CD4-positive, alpha-beta T cell (primary cell): ENCODE measurements at places on chromosomes 2 and 18.

DNA sequence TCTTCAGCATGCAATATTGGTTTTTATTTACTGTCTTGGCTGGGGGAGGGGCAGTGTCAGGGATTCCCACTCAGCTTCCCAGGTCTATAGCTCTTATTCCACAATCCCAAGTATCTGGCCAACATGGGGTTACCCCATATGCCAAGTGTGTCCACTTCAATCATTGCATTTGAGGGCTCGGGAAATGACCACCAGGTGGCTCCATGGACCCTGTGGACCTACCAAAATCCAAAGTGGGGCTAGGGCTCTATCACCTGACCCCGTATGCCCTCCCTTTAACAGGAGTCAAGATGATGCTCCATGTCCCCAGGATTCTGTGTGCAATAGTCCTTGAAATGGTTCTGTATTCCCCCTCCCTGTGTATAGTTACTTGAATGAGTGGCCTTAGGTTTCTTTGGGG is 12.1 kb upstream of the TRAF3IP1 start:
- DNase-seq = no peak

GRCh38 chr2:225725726-225726125 is 326.2 kb downstream of the NYAP2 start:
- DNase-seq = no peak

GRCh38 chr2:112539306-112539705 is 3.0 kb upstream of the POLR1B start:
- DNase-seq = no peak

DNA sequence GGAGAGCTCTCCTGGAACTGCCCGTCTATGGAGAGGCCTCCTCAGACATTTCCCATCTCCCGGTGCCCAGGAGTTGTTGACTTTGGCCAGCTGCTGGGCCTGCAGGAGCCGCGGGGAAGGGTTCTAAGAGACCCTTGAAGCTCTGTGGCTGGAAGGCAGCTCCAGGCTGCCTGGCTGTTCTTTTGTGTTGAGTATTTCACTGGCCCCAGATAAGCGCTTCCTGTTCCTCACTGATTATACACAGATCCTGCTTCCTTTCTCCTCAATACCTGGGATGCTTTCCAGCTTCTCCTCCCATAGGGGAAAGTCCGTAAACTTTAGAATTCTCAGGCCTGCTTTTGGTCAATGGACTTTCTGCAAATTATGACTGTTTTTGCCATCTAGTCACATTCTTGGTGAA is 57.8 kb downstream of the TGOLN2 start:
- no peak for DNase-seq

- no peak for DNase-seq
Measured at GRCh38 chr2:172128484-172128883, 25.8 kb upstream of the DLX2 start.

- no peak for DNase-seq
Measured at GRCh38 chr2:69023236-69023635, 10.3 kb downstream of the ANTXR1 start.

DNA sequence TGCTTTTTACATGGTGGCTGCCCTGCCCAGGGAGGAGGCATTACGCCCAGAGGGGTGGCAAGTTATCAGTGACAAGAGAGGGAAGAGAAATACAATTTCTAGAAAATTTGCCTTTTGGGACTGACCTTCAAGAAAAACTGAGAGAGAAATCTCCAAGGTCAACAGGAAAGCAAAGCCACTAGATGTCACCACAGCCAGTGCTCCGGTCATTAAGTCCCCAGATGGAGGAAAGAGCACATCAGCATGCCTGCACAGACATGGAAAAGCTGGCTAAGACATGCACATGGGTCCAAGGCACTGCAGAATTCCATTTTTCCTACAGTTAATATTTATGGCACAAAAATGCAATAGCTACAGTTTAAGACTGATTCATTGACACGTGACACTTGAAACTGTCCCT is 21.0 kb downstream of the FHL2 start:
- no peak for DNase-seq

- no peak for DNase-seq
Measured at GRCh38 chr2:85011747-85012146, 40.8 kb downstream of the KCMF1 start.

GRCh38 chr2:26922405-26923188 is 47.8 kb upstream of the MAPRE3 start:
- DNase-seq = peak; percentile 10

DNA sequence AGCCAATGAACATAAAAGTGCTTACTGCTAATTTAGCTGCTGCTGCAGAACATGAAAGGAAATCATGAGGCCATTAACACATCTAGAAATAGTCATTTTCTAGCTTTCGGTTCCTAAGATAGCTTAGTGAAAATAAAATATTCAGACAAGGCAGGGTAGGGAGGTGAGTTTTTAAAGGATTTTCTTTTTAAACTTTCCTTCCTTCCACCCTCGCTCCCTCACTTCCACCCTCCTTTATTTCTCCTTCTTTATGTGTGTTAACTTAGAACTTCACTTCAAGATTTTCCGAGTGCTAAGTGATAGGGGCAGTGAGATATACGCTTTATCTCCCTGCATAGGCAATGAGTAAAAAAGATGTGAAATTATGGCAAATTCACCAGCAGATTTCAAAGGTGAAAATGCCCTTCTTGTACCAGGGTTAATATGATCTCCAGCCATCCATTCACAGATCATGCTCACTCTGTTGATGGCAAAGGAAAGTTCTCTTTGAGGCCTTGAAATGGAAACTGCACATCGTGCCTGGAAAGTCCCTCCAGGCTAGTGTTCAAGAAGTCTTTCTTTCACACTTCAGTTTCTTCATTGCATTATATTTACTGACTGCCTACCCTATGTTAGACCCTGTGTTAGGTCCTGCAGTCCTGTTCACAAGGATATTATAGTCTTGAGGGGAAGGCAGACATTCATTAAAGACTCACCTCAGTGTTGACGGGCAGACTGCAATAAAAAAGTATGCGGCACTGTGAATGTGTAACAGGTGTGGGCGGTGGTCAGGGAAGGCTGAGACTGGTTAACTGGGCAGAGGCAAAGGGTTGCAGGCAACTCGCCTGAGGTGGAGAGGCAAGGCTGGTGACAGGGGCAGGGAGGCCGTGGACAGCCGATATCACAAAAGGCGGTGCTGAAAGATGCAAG is 200.8 kb downstream of the PLCL1 start:
- no peak for DNase-seq

DNA sequence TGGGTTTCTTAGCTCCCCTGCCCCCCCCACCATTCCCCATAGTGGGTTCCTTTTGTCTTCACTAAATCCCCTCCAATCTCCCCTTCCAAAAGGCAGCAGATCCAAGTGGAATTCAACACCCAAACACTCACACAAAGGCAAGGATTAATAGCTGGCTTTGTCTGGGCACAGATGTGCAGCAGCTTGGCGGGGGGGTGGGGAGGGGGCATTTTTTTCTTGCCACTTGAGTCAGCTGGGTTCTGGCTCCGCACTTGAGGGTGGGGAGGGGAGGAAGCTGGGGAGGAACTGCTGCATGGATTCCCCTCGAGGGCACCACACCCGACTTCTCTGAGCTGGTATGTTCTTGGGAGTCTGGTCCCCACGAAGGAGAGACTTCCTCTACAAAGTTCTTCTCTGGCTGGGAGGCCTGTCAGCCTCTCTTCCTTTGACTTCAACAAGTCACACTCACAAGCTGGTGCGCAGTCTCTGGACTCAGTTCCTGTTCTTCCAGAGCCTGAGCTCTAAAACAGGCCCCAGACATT is 36.0 kb downstream of the SERTAD2 start:
- peak; percentile 19 for DNase-seq

DNA sequence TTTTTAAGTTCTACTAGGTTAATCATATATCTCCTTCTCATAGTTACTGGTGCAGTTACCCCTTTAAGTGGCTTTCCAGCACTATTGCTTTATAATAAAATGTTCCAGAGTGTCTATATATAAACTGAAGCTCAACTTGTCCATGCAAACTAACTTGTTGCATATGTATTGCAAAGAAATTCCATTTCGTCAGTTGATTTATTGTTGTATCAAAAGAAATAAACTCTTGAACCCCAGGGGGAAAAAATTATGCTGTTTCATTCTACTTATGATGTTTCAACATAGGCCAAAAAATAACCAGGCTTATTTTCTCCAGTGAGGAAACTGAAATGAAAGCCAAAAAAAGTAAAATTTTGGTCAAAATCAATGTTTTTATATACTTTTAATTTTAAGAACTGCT is 491.9 kb downstream of the NR4A2 start:
- DNase-seq = no peak

GRCh38 chr2:12642859-12643258 is 73.9 kb upstream of the TRIB2 start:
- no peak for DNase-seq

- no peak for DNase-seq
Measured at GRCh38 chr2:104701411-104701911, 152.5 kb upstream of the POU3F3 start.

- no peak for DNase-seq
Measured at GRCh38 chr18:61842146-61842545, 50.7 kb downstream of the RNF152 start.

- no peak for DNase-seq
Measured at GRCh38 chr2:134023854-134024253, 230.0 kb upstream of the MGAT5 start.

DNA sequence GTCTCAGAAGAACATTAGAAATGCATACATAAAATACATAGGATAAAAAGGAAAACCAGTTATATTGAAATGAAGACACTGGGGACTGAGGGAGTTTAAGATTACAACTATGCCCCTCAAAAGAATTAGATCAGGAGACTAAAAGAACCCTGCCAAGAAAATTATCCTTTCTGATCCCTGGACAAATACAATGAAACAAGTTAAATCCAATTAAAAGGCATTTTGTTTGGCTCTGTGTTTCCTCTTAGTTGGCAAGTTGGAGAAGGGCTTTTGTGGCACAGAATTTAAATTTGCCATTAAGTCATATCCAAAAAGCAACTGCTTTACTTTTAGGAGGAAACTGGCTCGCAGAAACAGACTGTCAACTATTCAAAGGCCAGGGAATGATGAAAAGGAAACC is 99.1 kb upstream of the CD302 start:
- no peak for DNase-seq

DNA sequence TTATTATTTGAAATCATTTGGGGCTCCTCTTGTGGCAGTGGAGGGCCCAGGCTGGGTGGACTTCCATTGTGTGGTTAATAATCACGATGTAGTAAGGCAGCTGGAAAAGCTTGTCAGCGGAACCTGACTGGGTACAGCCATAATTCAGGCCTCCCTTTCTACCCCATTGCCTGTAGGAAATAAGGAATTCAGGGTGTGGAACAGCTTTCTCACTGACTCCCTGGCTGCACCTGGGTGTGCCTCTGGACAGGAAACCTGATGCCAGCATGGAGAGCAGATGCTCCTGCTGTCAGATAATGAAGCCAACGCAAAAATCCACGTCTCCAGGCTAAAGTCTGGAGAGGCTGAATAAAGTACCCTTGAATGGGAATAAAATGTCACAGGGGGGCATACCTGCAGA is 44.2 kb downstream of the LYPD6B start:
- DNase-seq = no peak

DNA sequence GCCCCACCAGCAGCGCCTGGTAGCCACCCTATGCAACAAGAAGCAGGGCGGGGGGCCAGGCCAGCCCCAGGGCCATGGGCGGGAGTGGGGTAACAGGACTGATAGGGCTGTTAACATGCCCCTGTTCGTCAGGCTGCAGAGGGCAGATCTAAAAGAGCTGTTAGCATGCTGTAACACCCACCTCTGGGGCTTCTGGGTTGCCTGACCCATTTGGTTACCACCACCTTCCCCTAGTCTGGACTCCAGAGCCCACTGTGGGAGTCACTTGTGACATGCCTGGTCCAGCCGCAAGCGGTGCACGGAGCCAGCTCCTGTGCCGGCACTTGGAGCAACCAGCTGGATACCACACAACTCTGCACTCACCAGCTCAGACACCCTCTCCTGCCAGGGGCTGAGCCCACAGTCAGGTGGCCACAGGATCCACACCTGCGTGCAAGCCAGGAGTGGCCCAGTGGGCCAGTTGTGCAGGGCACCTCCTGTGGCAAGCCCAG is 2.1 kb downstream of the METTL8 start:
- DNase-seq = no peak

- no peak for DNase-seq
Measured at GRCh38 chr2:238922435-238922834, 74.5 kb downstream of the TWIST2 start.

GRCh38 chr2:37324536-37324785 is 172 bp downstream of the PRKD3 start:
- DNase-seq = peak; percentile 58

DNA sequence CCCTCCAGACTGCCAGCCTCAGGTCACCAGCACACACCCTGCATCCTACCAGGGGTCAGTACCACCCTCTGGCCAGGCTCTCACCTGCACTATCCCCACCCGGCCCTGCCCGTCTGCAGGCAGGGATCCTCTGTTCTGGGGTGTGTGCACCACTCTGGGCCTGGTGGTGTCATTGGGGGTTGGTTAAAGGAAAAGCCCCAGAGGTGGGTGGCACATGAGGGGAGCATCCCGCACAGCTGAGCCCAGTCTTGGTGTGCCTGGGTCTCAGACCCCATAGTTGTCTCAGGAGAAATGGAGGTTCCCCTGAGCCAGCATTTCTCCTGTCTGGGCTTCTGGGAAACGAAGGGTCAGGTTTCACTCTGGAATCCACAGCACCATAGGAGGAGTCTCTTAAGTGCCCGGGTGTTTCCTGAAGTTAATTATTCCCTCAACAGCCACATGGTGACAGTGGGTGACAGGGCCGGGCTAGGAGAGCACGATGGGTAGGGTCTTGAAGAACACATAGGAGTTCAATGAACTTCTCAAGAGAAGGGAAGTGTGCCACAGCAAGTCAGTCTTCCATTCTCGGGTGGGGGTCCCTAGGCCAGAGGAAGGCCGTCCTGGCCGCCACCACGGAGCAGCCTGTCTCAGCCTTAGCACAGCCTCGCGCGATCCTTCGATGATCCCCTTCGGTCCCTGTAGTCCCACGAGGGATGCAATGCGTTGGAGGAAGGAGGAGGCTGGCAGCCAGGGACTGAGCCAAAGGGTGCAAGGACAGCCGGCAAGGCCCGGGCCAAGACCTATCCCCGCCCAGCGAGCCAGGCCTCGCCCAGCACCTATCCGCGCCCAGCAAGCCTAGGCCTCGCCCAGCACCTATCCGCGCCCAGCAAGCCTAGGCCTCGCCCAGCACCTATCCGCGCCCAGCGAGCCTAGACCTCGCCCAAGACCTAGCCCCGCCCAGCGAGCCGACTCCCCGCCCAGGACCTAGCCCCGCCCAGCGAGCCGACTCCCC is 1.1 kb upstream of the FARP2 start:
- DNase-seq = peak; percentile 70

DNA sequence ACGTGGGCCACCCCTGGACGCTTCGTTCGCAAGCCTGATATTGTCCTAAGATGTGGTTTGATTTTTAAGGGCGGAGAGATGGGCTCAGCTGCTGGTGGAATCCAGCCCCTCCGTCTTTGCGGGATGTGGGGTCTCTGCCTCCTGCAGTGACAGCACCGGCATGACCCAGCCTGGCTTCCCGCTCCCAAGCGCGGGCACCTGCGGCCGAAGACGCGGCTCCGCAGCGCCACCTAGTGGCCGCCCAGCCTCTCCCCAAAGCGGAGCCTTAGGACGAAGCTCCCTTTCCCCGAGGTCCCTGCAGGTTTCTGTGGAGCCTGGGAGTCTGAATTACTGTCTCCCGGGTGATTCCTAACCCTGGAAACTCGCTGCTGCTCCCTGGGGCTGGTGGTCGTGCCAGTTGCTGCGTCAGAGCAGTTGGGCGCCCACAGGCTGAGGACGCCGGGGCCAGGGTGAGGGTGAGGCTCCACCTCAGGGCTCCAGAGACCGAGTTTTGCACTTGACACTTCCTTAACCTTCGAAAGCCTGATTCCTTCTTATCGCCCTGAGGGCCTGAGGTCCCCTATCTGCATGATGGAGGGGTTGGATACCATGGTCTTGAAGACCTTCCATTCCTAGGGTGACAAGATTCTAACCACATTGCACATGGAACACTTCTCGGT is 137.5 kb downstream of the TPO start:
- DNase-seq = peak; percentile 76
